Glutamatergic neuron (in vitro differentiated cells): ENCODE measurements at places on chromosomes 7 and 10.

DNA sequence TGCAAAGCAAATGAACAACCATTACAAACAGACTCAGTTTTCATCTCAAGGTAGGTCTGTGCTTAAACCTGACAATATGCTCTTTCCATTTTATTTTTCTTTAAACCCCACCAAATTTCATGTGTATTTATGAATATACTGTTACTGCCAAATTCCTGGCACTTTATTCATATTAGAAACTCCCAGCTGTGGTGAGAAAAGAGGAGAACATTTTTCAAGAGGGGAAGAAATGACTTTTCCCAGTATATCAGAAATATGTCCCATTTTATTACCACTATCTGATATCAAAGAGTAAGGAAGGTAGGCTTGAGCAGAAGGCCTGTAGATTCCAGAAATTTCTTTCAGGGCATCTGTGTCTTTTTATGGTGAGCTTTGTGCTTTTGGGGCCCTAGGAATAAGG, 189.6 kb downstream of the ADAM12 start:
- peaks cover 13% of the 10 kb centered on the region for H3K36me3 ChIP-seq
- H3K4me3 ChIP-seq, result no peak overlapping the region
- H3K27me3 ChIP-seq, result peaks cover 2% of the 10 kb centered on the region
- DNase-seq, result no peak
- no peak overlapping the region for H3K27ac ChIP-seq

DNA sequence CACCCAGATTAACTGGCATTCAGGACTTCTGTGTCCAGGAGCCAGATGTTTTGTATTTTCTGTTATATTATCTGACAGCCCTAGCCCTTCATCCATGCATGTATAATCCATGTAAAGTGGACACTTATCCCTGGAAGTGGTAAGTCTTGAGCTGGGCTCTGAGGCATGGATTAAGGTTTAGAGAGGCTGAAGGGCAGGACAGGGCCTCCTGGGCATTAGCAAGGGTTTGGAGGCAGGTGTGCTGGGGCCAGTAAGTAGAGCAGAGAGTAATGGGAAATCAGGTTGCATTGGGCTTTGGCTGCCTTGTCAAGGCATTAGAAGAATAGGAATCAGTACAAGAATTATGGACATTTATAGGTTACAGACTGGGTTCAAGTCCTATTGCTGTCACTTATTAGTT, 138.0 kb downstream of the DYNC1I1 start:
- peaks cover 2% of the 10 kb centered on the region for H3K27me3 ChIP-seq
- no peak overlapping the region for H3K27ac ChIP-seq
- no peak for DNase-seq
- H3K4me1 ChIP-seq, result no peaks in the 10 kb centered on the region

GRCh38 chr10:58660575-58661255, 148.0 kb downstream of the BICC1 start:
- H3K27me3 ChIP-seq, result peaks cover 2% of the 10 kb centered on the region
- no peak overlapping the region for H3K4me3 ChIP-seq
- H3K27ac ChIP-seq, result no peak overlapping the region
- no peaks in the 10 kb centered on the region for H3K36me3 ChIP-seq

- no peaks in the 10 kb centered on the region for H3K36me3 ChIP-seq
- H3K4me1 ChIP-seq, result peaks cover 14% of the 10 kb centered on the region
- peaks cover 2% of the 10 kb centered on the region for H3K27me3 ChIP-seq
- no peak overlapping the region for H3K27ac ChIP-seq
- no peak for DNase-seq
Measured at GRCh38 chr7:150942001-150942590, 36.0 kb downstream of the KCNH2 start.

GRCh38 chr10:89221919-89222318, 14.8 kb upstream of the CH25H start:
- H3K4me1 ChIP-seq, result peaks cover 4% of the 10 kb centered on the region
- H3K27me3 ChIP-seq, result no peaks in the 10 kb centered on the region
- peaks cover 4% of the 10 kb centered on the region for H3K36me3 ChIP-seq
- no peak overlapping the region for H3K4me3 ChIP-seq
- DNase-seq, result no peak
- H3K27ac ChIP-seq, result no peak overlapping the region

DNA sequence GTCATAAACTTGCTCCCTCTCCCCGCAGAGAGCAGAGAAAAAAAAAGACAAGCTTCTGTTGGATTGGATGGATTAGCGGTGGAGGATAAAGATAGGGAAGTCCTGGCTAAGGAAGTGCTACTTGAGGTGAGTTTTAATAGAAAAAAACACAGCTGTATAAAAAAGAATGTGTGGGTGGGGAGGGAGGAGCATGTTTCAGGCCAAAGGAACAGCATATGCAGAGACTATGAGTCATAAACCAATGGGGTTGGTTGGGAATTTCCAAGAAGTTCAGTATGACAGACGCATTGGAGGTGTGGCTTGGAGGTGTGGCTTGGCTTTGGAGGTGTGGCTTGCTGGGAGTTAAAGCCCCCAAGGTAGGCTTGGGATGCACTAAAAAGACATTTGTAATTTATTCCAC, 103.0 kb upstream of the LSM8 start:
- no peaks in the 10 kb centered on the region for H3K27me3 ChIP-seq
- H3K27ac ChIP-seq, result no peak overlapping the region
- H3K4me1 ChIP-seq, result peaks cover 8% of the 10 kb centered on the region
- DNase-seq, result no peak
- no peak overlapping the region for H3K4me3 ChIP-seq

DNA sequence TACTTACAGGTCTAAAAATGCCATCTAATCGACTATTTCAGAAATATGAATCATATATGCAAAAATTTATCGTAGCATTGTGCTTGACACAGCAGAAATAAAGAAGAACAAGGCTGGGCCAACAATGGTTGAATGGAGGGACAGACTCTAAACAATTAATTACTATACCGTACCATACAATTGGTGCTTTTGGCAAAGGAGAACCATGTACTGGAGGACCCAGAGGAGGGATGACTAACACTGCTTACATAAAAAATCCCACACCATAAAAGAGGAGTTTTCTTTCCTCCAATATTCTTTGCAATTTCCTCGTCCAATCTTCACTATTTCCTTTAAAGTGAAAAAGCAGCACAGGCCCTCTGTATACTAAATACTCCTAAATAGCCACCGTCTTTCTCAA, 94.1 kb downstream of the SGMS1 start:
- no peak overlapping the region for H3K4me3 ChIP-seq
- no peak overlapping the region for H3K27ac ChIP-seq
- no peaks in the 10 kb centered on the region for H3K36me3 ChIP-seq
- H3K4me1 ChIP-seq, result peaks cover 4% of the 10 kb centered on the region
- no peaks in the 10 kb centered on the region for H3K27me3 ChIP-seq

DNA sequence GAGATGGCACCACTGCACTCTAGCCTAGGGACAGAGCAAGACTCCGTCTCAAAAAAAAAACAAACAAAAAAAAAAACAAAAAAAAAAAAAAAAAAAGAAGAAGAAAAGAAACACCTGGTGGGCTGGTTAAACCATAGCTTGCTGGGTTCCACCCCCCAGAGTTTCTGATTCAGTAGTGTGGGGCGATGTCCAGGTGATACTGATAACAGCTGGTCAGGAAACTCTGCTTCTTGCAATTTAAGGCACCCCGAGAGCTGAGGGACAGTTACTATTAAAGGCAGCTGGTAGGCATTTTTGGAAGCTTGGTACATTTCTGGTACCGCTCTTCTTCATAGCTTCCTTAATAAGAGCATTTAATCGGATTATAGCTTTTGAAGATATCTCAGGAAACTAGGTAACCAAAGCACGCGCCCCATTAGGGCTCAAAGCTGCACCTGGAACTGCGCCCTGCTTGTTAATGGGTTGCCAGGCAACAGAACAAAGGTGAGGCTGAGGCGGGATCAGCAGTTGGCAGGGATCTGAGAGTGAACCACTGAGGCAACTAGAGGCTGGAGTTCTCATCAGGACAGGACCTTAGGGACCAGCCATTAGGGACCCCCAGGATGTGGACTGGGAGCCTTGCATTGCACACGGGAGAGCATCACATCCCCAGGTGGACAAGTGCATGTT, 6.5 kb upstream of the SDK1 start:
- peaks cover 6% of the 10 kb centered on the region for H3K4me1 ChIP-seq
- no peak overlapping the region for H3K27ac ChIP-seq
- no peaks in the 10 kb centered on the region for H3K36me3 ChIP-seq
- peaks cover 3% of the 10 kb centered on the region for H3K27me3 ChIP-seq
- H3K4me3 ChIP-seq, result no peak overlapping the region
- DNase-seq, result no peak

DNA sequence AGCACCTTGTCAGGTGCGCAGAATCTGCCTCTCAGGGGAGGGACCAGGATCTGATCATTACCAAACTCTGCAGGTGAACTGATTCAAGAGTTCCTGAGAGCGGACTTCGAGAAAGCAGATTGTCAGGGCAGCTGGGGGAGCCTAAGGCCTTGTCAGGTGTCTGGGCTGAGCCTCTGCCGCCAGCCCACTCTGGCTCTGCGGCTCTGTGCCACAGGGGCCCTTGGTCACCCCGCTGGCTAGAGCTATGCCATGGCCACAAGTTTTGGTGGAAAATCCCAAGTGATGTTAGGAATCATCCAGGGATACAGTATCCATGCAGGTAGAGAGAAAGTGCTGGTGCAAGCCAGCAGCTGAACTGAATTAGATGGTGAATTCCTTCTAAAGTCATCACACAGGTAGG, 4.2 kb downstream of the ADAMTS14 start:
- no peaks in the 10 kb centered on the region for H3K36me3 ChIP-seq
- peaks cover 40% of the 10 kb centered on the region for H3K4me1 ChIP-seq
- no peak for DNase-seq
- peaks cover 16% of the 10 kb centered on the region for H3K27me3 ChIP-seq
- H3K4me3 ChIP-seq, result peak overlapping the region; percentile 20
- H3K27ac ChIP-seq, result no peak overlapping the region

DNA sequence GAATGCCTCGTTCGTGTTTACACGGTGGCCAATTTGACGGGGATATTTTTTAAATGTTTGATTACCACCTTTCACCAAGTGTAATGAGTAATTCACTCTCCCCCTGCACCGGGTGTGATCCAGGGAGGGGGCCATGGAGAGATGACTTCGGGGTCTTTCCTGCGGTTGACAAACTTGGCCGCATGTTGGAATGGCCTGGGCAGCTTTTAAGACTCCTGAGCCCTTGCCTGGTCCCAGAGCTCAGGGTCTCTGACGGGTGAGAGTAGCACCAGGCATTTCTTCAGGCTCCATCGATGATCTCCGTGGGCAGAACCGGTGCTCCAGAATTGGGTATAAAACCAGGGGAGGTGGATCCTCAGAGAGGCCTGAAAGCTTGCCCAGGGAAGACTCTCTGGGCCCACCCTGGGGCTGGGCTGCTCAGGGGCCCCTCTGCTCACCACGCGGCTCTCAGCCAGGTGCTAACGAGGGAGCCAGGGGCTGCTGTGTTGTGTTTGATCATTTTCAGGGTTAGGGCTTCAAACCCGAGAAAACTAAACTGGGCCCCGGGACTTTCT, 882 bp downstream of the ZNF282 start:
- peaks cover 10% of the 10 kb centered on the region for H3K4me1 ChIP-seq
- H3K4me3 ChIP-seq, result peak overlapping the region; percentile 94
- peaks cover 10% of the 10 kb centered on the region for H3K27me3 ChIP-seq

DNA sequence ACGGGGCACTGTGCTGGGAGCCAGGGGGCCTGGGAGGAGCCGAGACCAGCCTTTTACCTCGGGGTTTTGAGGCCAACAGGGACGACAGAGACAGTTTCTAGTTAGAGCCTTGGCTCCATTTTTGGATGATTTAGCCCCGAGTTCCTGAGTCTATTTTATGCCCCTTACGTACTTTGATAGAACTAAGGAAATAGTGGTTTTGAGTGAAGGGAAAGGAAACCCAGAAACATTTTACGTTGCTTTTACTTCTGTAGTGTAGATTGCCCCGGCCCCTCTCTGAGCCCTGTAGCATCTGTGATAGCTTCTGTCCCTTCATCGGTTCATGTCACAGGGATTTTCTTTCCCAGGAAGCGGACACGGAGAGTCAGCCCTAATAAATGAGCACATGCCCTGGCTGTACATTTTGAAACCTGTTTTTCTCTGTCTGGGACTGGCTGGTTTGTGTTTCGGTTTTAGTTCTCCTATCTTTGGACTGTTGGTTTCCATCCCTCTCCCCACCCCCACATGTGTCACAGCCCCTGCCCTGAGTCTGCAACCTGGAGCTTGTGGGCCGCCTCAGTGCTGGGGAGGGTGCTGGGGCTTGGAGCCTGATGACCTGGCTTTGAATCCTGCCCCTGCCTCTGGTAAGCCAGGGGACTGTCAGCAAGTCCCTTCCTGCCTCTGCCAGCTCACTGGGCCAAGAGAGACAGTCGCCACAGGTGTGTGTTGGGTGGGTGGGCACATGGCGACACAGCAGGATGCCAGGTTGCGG, 6.9 kb upstream of the ORAI2 start:
- peaks cover 15% of the 10 kb centered on the region for H3K27me3 ChIP-seq
- H3K27ac ChIP-seq, result peak overlapping the region; percentile 97
- peak overlapping the region; percentile 78 for H3K4me3 ChIP-seq
- no peaks in the 10 kb centered on the region for H3K36me3 ChIP-seq
- peaks cover 29% of the 10 kb centered on the region for H3K4me1 ChIP-seq
- no peak for DNase-seq

- no peaks in the 10 kb centered on the region for H3K36me3 ChIP-seq
- H3K4me1 ChIP-seq, result peaks cover 14% of the 10 kb centered on the region
- H3K4me3 ChIP-seq, result no peak overlapping the region
- no peaks in the 10 kb centered on the region for H3K27me3 ChIP-seq
- H3K27ac ChIP-seq, result no peak overlapping the region
- no peak for DNase-seq
Measured at GRCh38 chr7:47327346-47327697, 254.6 kb downstream of the TNS3 start.

GRCh38 chr7:131652934-131653333, 96.5 kb upstream of the PODXL start:
- no peak overlapping the region for H3K4me3 ChIP-seq
- H3K4me1 ChIP-seq, result peaks cover 2% of the 10 kb centered on the region
- H3K27me3 ChIP-seq, result peaks cover 5% of the 10 kb centered on the region
- H3K36me3 ChIP-seq, result no peaks in the 10 kb centered on the region

DNA sequence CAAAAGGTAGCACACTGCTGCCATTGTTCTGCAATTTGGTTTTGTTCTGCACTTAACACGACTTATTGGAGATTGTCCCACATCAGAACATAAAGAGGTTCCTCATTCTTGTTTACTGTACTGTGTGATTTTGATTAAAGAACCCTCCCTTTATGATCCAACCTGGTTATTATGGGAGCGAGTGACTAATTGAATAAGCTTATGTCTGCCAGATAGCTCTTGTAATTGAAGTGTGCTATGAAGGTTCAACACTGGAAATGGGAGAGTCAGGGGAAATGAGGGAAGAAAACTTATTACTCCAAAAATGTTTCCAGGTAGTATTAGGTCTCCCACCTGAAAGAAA, 33.9 kb downstream of the CASP7 start:
- H3K4me1 ChIP-seq, result peaks cover 4% of the 10 kb centered on the region
- H3K4me3 ChIP-seq, result no peak overlapping the region
- H3K36me3 ChIP-seq, result no peaks in the 10 kb centered on the region
- no peak overlapping the region for H3K27ac ChIP-seq
- no peak for DNase-seq
- peaks cover 8% of the 10 kb centered on the region for H3K27me3 ChIP-seq
